ENCODE measurements at places on chromosomes 2 and 18.
A peak's percentile ranks its signal among the peaks of the same experiment; 100 is the strongest.

DNA sequence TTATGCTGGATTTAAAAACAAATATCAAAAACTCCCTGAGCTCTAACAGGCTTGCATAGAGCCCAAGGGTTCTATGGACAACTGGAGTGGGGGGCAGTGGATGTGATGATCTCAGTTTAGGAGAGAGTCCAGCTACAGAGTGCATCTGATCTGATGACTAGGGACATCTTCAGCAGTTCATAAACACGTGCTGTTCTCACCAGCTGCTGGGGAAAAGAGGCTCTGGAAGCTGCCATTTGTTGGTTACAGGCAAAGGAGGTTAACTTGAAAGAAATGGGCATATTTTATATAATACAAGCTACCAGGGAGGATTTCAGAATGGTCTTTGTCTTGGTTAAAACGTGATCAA is 36.0 kb upstream of the ZNF396 start:
- no peak for DNase-seq

- DNase-seq, result no peak
Measured at GRCh38 chr2:76281156-76281841, 570.6 kb upstream of the GCFC2 start.

DNA sequence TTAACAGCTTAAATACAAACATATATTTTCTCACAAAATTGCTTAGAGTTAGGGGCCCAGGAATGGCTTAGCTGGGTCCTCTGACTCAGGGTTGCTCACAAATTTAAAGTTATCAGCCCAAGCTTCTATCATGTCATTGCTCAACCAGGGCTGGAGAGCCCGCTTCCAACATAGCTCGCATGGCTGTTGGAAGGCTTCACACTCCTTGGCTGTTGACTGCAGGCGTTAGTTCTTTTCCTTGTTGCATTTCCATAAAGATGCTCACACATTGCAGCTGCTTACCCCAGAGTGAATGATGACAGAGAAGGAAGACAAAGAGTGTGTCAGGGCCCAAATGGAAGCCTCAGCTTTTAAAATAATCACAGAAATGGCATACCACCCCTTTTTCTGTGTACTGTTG is 62.9 kb upstream of the TFPI start:
- no peak for DNase-seq

GRCh38 chr18:35982409-35983114 is 10.1 kb downstream of the RMP24 start:
- DNase-seq, result peak; percentile 51

GRCh38 chr2:240561325-240561971 is 1.3 kb downstream of the DUSP28 start:
- peak; percentile 87 for DNase-seq

DNA sequence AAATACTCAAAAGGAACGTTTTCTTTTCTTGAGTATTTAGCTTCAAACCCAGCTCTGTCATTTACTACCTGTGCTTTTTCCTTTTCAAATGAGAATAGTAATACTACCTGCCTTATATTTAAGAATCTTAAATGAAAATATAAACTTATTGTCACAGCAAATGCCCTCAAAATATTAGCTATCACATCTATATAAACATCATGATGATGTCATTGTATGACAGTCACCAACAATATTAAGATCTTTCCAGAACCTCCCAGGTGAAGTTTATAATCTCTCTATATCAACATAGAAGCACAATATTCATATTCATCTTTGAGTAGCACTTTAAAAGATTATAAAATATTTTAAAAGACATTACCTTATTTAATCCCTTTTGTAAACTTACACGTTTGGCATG is 92.2 kb downstream of the DOK6 start:
- no peak for DNase-seq

DNA sequence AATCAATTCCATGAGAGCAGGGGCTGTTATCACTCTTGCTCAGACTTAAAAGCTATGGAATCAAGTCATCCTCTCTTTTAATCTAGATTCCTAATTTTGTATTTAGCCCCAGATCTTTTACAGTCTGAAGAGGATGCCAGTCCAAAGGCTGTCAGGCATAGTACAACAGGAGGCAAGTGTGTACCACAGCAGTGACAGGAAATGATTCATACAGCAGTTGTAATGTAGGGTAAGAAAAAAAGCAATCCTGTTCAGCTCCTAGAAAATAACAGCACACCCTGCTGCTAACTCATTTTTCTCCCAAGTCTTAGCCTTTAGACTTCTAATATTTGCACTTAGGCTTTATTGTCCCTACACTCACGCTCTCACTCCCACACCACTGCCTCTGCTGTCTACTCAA is 127.8 kb upstream of the SYT4 start:
- DNase-seq, result no peak

DNA sequence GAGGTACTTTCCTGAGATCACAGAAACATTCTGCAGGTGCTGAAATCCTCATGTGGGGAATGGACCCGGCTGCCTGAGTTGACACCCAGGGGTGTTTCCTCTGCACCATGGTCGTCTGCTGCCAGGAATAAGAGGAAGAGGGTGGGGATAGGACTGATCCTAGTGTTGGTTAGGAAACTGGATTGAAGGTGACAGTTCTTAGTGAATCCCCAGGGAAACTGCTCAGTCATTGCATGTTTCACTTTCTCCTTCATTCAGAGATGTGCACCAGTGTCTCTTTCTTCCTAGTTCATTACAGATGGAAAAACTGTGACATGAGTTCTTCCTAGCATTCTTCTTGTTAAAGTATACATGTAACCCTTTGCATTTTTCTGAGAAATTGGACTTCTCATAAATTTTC is 294.3 kb downstream of the PTGR3 start:
- no peak for DNase-seq

DNA sequence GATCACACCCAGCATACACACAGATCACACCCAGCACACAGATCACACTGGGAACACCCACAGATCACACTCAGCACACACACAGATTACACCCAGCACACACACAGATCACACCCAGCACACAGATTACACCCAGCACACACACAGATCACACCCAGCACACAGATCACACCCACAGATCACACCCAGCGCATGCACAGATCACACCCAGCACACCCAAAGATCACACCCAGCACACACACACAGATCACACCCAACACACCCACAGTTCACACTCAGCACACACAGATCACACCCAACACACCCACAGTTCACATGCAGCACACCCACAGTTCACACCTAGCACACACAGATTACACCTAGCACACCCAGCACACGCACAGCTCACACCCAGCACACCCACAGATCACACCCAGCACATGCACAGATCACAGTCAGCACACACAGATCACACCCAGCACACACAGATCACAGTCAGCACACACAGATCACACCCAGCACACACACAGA is 117.6 kb downstream of the DYSF start:
- no peak for DNase-seq

DNA sequence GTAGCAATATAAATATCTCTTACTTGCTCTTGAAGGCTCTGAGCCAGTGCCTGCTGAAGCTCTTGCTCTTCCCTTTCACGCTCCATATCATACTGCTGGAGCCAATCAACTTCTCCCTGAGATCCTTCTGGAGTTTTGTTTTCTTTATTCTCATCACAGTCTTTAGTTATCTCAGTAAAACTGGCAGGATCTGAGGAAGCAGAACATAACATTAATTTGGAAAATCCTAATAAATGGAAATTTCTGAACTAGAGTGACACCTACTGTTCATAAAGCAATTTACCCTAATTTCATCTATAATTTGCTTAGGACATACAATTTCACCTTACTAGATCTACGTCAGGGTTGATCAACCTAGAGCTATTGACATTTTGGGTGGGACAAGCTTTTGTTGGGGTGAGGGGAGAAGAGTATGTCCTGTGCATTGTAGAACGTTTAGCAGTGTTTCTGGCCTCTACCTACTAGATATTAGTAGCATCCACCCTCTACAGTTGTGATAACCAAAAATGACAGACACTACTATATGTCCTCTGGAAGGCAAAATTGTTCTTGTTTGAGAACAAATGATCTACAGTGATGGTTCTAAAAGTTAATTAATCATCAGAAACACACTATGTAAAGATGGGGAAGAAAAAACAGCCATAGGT is 47.2 kb downstream of the VIL1 start:
- peak; percentile 49 for DNase-seq

- no peak for DNase-seq
Measured at GRCh38 chr2:239865059-239865639, 160.0 kb downstream of the NDUFA10 start.

DNA sequence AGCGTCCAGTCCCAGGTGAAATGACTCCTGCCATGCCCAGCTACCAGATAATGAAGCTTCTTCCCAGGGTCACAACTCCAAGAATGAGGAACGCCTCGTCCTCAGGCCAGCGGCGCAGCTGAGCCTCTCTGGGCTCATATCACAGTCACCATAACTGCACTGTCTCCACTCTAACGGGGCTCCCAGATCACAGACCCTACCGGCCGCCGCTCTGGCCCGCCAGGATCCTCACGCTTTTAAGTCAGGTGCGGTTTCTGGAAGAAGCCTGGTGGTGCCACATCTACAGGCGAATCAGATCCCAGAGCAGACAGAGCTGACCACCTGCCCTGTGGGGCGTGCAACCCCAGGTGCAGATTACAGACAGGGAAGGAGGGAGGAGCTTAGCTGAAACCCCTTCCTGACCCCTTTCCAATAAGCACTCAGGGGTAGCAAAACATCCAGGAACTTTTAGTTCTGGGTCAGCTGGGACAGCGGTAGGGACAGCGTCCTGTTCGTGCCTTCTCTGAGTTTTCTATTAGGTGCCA is 3.7 kb upstream of the ACKR3 start:
- DNase-seq, result no peak

GRCh38 chr2:111896576-111896975 is 1.8 kb upstream of the MERTK start:
- DNase-seq, result no peak
